Stimulated activated CD4-positive, alpha-beta T cell treated with anti-CD3 and anti-CD28 coated beads, Interleukin-1b, Interleukin-23, amount 100 ng/mL, for 1 hour (primary cell): ENCODE measurements at places on chromosomes 16 and 17.

DNA sequence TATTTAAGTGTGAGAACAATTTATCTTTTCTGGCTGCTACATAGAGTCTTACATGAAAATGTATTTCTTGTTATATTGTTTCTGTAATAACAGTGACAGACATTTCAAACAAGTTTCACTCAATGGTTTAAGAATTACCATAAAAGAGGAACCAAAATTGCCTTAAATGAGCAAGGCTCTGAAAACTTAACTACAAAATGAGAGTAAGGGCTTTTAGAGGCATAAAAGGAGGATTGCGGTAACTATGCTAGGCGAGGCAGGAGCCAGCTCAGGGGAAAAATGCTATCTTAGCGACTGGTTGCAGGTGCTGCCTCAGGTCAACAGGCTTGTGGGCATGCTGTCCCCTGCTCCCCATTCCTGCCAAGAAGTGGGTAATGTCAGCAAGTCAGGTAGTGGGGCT lies 81.7 kb upstream of the MSI2 start:
- no peak for DNase-seq

DNA sequence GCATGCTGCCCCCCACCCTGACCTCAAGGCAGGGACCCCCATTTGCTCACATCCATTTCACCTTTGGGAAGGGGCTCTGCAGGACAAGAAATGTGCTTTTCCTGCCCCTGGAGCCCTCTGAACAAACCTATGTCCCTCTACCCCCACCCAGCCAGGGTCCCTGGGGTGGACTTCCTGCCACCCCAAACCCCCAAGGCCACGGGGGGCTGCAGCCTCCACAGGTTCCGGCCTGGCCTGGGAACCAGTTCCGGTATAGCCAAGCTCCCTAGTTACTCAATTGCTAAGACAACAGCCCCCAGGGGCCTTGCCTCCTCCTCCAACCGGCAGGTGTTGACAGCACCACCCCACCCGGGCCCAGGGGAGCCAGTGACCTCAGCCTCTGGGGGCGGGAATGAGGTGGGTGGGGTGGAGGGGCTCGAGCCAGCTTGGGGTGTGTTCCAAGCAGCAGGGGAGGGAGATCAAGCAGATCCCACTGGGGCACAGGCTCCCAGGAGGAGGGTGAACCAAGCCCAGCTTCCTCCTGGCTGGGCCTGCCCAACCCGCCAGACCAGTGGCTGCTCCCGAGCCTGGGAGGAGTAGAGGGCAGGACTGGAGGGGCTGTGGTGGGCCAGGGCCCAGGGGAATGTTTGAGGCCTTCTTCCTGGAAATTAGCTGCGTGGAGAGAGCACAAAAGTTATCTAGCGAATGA lies 6.6 kb downstream of the PNMT start:
- DNase-seq: no peak

DNA sequence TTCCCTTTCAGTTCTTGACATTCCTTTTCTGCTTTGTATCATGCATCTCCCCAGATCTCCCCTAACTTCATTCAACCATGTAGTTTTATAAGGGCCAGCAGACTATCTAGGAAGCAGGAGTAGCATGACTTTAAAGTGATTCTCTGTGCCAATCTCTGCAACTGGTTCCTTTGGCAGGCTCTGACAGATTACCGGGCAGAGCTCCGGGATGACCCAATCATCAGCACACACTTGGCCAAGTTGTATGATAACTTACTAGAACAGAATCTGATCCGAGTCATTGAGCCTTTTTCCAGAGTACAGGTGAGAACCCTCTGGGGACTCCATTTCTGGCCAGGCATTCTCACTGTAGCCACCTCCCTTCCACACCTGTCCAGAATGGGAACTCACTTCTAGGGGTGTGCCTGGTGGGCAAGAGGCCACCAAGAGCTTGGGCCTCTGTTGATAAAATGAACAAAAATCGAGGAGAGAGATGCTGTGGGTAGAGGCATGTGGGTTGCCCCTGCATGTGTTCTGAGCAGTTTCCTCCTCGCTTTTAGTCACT lies 7.6 kb upstream of the CDK5R1 start:
- DNase-seq: no peak

- DNase-seq: no peak
These were observed 428.7 kb upstream of the SALL1 start for GRCh38 chr16:51579652-51580360.
